ENCODE measurements at places on chromosomes 6 and 20.

DNA sequence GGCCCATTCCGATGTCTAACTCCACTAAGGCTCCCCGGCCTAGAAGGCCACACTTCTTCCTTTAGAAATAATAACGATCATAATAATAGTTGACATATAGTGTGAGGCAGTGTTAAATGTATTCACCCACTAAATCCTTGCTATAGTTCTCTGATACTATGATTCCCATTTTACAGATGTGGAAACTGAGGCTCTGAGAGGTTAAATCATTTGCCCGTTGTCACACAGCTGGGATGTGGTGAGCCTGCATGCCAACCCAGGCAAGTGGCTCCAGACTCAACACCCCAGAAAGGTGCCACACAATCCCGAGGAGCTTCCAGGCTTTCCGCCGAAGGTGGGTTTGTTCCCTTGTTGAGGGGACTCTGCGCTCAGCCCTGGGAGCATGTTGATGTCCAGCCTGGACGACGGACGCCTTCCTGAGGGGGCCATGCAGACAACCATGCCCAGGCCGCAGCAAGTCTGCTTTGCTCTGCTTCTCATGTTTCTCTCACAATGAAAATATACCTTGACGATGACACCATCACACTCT, 104.6 kb upstream of the CDYL start:
- no peak for DNase-seq

- DNase-seq: peak; percentile 50
Observed at GRCh38 chr6:121435444-121436069, at the start of gene GJA1. Gene GJA1 (plus strand): TSS chr6:121435646. CDS start chr6:121446848, 11,202 bp downstream.

DNA sequence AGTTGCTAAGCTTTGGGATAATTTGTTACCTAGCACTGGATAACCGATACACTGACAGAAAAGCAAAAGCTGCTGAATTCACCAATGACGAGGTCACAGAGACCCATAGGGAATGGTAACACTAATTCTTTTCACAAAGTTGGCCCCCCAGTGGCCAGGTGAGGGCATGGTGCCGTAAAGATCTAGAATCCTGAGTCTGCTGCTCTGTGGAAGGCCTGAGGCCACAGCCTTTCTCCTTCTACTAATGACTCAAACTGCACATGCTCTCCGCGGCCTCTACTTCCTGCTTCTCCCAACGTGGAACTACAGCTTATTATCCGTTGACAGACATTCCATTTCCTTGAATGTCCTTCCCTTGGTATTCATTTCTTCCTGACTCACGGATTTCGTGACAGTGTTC, 127.1 kb downstream of the OPRM1 start:
- no peak for DNase-seq

DNA sequence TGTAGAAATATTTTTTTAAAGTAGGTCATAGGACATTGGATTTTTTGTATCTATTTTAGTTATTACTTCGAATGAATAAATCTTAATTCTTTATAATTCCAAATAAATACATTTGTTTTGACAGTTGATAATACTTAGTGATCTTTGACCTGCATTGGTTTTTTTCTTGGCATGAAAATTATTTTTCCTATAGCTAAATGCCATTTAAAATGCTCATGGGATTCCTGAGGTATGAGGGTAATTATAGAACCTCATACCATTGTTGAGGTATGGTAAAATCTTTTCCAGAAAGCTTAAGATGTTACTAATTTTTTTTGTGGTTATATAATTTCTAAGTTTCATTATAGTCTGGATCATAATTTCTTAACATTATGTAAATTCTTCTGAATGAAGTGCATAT, 8.3 kb downstream of the PM20D2 start:
- DNase-seq: no peak

DNA sequence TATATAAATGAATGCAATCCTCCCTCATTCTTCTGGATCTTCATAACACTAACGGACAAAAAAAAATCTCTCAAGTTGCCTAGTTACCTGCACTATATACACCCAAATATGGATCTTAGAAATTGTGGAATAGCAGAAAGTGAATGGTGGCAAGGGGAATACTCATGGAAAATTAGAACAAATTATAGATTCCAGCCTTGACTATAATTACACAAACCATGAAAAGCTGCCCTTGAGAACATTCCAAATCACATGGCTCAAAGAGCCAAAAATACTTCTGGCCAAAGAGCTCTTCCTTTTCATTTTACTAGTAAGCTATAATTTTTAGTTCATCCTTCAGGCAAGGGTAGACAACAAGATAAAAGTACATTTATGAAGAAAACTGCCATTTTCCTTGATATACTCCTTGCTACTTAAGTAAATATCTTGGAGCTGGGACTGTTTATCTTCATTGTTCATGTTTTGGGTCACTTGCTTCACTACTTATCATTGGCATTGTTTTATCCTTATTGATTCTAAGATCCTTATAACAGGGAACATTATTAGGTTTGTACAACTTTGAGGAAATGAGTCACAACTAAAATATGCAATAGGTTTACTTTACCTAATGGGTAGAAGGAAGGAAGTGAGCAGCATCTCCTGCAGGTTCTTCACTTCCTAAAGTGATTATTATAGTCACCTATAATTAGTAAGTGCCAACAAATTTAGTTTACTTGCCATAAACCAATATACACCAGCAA, 6.4 kb upstream of the MTRES1 start:
- no peak for DNase-seq

DNA sequence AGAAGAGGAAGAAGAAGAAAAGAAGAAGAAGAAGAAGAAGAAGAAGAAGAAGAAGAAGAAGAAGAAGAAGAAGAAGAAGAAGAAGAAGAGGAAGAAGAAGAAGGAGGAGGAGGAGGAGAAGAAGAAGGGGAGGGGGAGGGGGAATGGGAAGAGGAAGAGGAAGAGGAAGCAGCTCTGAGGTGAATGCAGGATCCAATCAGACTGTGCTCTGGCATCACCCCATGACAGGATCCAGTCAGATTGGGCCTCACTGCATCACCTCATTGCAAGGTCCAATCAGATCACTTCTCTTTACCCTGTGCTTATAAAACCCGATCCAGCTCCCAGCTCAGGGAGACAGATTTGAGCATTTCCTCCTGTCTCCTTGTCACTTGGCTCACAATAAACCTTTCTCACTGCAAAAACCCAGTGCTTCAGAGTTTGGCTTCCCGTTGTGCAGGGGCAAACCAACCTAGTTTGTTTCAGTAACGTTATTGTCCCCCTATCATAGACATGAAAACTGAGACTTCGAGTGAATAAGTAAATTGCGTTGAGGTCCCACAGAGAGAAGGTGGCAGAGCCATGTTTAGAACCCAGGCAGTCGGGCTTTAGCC, 28.6 kb upstream of the YWHAB start:
- DNase-seq: no peak

DNA sequence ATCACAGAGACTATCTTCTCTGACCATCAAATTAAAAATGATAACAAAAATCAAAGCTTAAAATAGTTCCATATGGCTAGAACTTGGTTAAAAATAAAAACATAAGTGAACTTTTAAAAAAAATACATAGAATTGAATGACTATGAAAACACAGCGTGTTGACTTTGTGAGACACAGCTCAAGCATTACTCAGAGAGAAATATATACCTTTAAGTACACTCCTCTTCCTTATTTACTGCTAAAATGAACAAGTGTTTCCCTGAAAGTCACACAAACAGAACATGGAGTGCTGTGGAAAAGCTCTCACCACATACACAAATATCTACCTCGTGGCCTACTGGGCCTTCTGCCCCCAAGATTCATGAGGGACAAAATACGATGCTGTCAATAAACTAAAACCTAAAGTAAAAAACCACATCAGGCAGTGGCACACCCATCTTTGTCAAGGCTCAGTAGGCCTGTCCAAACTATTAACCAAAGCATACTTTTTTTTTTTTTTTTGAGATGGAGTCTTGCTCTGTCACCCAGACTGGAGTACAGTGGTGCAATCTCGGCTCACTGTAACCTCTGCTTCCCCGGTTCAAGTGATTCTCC, 7.5 kb downstream of the FAXC start:
- DNase-seq: no peak

- no peak for DNase-seq
Observed at GRCh38 chr20:4674672-4675071, 47.0 kb upstream of the PRND start.

DNA sequence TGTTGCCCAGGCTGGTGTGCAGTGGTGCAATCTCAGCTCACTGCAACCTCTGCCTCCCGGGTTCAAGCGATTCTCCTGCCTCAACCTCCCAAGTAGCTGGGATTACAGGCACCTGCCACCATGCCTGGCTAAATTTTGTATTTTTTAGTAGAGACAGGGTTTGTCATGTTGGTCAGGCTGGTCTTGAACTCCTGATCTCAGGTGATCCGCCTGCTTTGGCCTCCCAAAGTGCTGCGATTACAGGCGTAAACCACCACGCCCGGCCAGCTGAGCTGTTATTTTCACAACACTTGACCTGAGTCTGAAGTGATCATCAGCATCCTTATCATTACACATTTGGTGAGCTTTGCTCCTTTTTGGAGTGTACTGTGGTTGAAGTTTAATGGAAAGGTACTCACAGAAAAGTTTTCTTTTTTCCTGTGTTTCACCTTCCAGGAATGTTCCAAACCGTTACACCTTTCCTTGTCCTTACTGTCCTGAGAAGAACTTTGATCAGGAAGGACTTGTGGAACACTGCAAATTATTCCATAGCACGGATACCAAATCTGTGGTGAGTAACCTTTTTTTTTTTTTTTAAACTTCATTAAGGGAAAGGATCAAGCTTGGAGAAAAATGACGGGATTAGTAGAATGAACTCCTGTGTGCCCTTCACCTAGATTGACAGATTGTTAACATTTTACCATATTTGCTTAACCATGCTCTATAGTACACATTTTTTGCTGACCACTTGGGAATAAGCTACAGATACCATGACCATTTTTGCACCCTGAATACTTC, 9.7 kb downstream of the RNF114 start:
- DNase-seq: no peak

- DNase-seq: no peak
Observed at GRCh38 chr20:3248167-3248992, 9.4 kb upstream of the SLC4A11 start.

All from LoVo (cell line).